CD14-positive monocyte (primary cell): ENCODE measurements at places on chromosomes 6 and 20. TPM values are rescaled to one million over a fixed set of nuclear protein-coding genes. Genes with fewer than 3 reads are reported as not detected.
A peak's percentile ranks its signal among the peaks of the same experiment; 100 is the strongest.

DNA sequence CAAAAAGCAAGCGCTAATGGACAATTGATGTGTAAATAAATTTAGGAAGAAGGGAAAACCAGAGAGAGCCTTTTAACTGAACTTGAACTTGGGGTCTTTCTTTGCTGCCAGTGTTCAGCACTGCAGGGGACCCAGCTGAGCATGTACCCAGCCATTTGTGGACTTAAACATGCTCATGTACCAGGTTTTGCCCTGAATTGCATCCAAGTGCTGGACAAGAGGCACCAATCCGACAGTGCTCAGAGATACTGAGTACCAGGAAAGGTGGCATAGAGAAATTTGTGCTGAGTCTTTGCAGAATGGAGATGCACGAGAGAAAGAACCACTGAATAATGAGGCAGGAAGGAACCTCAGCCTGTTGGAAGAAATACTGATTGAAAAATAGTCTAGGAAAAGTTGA, 16.0 kb downstream of the AKAP12 start:
- no peak for DNase-seq

E2F1 gene
- 0.17 TPM for polyA plus RNA-seq

- no peak for DNase-seq
These were observed 180.5 kb downstream of the SYNDIG1 start for GRCh38 chr20:24649787-24650490.

DNA sequence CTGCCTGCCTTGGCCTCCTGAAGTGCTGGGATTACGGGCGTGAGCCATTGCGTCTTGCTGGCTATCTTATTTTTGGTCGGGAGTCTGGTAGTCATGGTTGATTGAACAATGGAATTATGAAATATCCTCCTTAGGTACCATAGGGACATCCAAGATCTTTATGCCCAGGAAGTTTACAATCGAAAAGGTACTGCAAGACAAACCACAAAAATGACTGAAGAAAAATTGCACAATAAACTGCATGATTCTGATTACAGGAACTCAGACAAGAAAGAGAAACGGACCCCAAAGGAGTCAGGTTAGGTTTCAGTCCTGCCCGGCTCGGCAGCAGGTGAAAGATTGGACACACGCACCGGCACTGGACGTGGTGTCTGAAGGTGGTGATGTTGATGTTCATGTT, 5.3 kb downstream of the SLC26A8 start:
- DNase-seq = peak; percentile 55

DNA sequence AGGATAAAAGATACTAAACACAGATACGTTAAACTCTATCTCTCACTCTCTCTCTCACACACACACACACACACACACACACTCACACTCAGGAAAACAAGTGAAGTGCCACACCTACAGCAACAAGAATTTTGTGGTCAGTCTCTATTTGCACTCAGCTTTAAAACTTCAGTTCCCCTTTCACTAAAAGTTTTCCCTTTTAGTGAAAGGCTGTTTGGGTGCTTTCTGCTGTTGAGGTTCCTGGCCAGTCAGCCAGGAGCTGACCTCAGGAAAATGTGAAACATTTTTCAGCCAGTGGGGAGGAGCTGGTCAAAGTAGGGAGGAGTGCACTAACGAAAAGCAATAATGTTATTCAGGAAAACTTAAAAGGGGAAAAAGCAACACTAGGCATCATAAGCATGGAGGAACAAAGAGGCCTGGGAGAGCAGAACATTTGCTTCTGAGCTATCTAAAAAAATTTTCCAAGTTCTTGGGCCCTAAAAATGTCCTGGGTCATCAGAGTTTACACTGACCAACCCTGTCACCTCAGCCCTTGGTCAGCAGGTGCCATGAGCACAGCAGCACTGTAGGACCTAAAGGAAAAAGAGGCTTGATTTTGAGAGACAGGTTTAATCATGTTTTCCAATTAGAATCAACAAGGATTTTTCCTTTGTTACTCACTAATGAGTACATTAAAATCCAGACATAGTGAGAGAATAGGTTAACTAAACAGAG, 30.7 kb upstream of the NT5E start:
- DNase-seq = no peak

DNA sequence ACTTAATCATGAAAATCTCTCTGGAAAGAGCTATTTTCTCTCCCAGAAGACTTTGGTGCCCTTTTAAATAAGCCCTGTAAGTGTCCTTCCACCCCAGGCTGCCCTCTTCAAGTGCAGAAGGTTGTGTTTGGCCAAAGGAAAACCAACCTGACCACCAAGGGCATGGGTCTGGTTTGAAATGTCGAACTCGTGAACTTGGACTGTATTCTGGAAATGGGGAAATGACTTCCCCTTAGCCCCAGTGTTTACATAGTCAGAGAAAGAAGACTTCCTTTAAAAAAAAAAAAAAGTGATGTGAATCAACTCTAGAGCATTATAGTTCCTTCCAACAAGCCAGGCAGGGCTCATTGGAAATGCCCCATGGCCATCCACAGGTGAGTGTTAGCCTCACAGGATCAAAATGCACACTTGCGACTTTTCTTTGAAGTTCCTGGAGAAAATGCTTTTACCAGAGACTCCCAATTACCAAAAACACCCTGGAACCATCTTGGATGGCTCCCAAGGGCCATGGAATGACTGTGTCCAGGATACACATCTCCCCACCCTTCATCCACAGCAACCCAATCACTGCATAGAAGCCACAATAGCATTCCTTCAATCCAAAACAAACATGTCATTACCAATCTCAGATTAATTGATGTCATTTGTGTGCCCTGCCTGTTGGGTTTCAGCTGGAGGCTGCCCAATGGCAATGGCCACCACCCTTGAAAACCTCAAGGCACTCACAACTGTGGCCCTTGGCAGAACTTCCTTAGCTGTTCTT, 133.8 kb downstream of the CLIC5 start:
- no peak for DNase-seq

- peak; percentile 63 for DNase-seq
These were observed 63.7 kb downstream of the PHACTR2 start for GRCh38 chr6:143741480-143741879.

GRCh38 chr6:43915208-43915869, 145.3 kb downstream of the VEGFA start:
- no peak for DNase-seq

- no peak for DNase-seq
These were observed 10.3 kb downstream of the FOXQ1 start for GRCh38 chr6:1322156-1322555.

GRCh38 chr20:54275359-54276111, 67.6 kb downstream of the PFDN4 start:
- no peak for DNase-seq

NOX3 gene
- polyA plus RNA-seq = not detected

TP53TG5 gene
- not detected for polyA plus RNA-seq

DNA sequence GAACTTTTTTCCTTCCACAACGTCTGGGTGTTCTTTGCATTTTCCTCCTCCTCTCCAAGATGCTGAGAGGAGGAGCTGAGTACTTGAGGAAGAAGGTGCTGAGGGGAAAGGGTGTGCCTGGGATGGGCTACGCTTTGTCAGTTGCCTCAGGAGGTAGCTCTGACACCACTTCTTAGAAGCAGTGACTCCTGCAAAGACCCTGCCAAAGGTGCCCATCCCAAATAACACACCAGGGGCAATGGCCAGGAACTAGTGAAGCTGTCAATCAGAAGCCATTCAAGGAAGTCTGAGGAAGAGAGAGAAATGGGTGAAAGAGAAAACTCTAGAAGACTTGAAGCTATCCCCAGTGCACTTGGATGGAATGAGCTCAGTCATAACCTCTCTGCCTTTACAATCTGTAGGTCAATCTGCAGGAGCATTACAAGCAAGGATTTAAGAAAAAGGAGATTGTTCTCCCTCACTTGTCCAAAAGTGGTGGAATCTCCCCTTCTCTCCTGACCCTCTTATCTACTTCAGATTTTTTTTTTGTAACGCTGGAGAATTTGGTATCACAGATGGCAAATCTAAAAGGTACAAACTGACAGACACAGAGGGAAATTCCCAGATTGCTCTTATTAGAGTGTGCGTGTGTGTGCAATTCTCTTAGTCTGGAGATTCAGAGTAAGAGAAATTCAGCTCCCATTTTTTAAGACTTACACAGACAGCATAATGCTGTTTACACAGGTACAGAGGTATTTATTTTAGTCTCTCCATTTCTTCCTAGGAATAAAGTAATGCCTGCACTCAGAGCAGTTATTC, 242.6 kb downstream of the GMPR start:
- no peak for DNase-seq

- DNase-seq = no peak
These were observed 87.4 kb downstream of the CD24 start for GRCh38 chr6:106886922-106887797.

GRCh38 chr6:10390495-10391298, 24.2 kb downstream of the TFAP2A start:
- DNase-seq = no peak

DNA sequence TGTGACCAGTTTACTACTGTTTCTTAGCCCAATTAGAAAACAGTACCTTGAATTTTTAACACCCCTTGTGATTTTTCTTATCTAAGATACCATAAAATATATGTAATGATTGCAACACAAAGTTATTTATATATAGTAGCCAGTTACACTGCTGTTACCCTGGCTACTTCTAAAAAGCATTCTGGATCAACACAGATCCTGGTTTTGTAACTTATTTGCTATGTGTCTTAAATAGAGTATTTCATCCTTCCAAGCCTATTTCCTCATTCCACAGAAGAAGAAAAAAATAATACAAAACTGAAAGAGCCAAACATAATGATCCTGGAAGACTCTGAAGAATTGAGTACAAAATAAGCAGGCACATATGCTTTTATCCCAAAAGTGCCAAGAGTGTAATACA, 19.0 kb upstream of the GSTA4 start:
- DNase-seq = no peak

DNA sequence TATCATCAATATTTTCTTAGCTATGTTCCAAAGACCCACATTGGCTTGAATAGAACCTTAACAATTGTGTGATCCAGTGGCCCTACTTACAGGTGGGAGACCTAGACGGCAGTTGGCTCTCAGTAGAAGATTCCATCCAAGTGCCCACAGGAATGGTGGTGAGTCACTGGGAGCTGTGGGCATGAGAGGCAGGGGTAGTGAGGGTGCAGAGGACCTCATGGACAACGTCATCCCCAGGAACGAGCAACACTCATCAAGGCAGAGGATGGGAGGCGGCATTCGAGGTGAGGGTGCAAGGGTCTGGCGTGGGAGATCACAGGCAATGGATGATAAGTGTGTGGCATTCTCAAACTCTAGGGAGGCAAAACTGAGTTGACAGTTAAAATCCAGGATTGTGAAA, 17.5 kb upstream of the SPO11 start:
- no peak for DNase-seq

EPPIN gene
- polyA plus RNA-seq = not detected

DNA sequence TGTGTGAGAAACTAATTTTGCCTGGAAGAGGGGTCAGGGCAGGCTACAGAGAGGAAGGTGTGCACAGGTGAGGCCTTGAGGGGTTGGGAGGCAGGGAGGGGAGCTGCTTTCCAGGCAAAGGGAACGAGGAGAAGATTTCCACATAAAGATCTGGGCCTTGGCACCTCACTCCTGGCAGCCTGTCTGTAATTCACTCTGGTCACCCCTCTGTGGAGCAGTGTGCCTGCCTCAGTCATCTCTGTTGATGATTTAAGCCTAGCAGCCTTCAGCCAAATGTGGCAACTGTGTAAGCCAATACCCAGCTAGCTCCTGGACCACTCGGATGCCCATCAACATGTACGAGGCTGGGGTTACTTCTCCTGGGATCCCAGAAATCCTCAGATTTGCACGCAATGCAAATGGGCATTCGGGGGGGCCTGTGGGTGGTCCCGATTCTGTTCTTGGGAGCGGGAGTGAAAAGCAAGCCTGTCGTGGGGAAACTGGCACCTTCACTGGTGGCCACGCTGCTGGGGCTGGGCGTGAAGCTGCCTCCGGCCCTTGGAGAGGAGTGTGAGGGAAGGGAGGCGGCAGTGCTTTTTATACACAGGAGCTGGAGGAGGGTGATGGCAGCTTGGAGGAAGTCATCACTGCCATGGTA, 360.4 kb downstream of the ZFAND3 start:
- DNase-seq = no peak

FOXS1 gene
- not detected for polyA plus RNA-seq

- DNase-seq = no peak
These were observed 2.6 kb downstream of the SIM1 start for GRCh38 chr6:100461917-100462705.

GRCh38 chr6:162670345-162670744, 57.2 kb downstream of the PRKN start:
- no peak for DNase-seq

DNA sequence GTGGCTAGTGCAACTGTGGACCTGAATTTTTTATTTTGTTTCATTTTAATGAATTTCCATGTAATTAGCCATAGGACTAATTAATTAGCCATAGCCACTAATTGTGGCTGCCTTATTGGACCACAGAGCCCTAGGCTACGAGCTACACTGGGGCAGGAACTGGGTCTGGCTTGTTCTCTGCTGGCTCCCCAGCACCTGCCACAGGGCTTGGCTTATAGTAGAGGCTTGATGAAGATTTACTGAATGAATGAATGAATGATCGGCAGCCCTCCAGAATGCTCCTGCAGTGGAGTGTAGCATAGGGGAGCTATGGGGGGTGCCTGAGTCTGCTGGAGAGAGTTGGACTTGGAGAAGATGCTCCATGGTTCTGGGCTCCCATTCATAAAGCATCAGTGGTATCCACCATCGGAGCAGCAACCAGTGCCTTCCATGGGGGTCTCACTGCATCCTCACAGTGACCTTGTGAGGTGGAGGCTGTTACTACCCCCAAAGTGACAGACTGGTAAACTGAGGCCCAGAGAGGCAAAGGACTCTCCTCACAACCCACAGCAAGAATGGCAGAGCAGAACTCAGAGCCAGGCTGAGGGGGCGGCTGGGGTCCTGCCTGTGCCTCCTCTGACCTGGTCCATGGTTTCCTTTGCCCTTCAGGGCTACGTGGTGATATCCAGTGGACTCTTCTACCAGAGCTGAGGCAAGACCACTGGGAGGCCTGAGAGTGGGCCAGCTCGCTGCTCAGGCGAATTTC, 8.6 kb upstream of the BPIFB6 start:
- DNase-seq = no peak

DNA sequence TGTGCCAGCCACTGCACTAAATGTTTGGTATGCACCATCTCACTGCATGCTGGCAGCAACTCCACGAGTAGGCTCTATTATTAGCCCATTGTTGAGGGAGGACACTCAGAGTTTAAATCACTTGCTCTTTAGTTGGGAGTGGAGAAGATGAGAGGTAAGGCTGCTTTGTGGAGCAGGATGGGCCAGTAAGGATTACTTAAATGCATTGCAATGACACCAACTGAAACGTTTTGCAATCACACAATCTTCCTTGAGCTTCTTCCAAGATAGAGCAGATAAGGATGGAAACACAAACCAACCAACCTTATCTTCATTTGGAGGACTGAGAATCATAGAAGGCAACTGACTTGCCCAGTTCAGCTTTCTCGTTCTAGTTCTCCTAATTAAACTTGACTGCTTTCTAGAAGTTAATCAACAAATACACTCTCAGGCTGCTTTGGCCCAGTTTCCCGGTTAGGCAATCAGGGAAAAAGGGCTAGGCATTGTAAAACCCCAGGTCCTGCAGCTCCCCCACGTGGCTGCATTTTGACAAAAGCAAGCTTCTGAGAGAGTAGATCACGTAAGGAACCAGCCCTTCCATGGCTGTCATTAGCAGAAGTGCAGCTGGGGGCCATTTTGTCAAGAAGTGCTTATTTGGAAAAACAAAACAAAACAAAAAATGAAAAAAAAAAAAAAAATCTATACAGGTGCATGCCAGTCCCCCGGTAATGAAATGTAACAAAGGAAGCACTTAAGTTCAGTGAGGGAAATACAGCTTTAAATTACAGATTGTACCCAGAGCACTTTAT, 130.6 kb downstream of the BCAS1 start:
- peak; percentile 90 for DNase-seq

CALHM4 gene
- polyA plus RNA-seq = not detected

- DNase-seq = no peak
These were observed 170.3 kb upstream of the TAB2 start for GRCh38 chr6:149147195-149147594.

MDFI gene
- not detected in 2 replicates for polyA plus RNA-seq

MAP3K5 gene
- 9.6 TPM for polyA plus RNA-seq
